ENCODE measurements at places on chromosomes 1 and 21.

DNA sequence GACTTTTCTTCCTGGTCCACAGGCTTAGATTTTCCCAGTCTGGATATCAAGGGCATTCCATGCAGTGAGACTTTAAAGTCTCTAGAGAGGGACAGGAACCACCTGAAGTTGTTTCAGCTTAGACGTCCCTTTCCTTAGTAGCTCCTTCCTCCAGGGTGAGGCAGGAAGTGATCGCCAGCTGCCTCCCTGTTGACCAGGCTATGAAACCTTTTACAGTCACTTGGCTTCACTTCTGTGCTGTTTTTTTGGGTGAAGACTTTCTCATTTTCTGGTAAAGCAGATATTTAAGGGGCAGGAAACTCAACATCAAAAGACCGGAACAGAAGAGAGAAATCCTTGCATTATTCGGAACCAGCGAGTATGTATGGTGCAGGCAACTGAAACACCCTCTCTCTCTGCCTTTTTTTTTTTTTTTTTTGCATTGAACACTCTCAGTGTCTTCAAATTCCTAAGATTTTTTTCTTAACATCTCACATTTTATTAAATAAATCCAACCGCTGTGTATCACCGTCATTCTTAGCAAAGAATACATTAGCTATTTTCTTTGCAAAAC lies 234.6 kb upstream of the IRF2BP2 start:
- H3K27me3 ChIP-seq, result no peaks in the 10 kb centered on the region
- no peaks in the 10 kb centered on the region for H3K4me1 ChIP-seq
- no peak for DNase-seq
- no peak overlapping the region for H3K4me3 ChIP-seq
- no peaks in the 10 kb centered on the region for H3K36me3 ChIP-seq

- peak overlapping the region; percentile 12 for H3K27ac ChIP-seq
- no peak overlapping the region for H3K4me3 ChIP-seq
Measured at GRCh38 chr1:110056776-110057175, 13.7 kb downstream of the ALX3 start.

- no peak overlapping the region for H3K4me3 ChIP-seq
- no peak overlapping the region for H3K27ac ChIP-seq
- H3K27me3 ChIP-seq, result no peaks in the 10 kb centered on the region
- no peaks in the 10 kb centered on the region for H3K36me3 ChIP-seq
- DNase-seq, result no peak
- H3K4me1 ChIP-seq, result no peaks in the 10 kb centered on the region
Measured at GRCh38 chr1:212397171-212397570, 17.5 kb downstream of the PACC1 start.

DNA sequence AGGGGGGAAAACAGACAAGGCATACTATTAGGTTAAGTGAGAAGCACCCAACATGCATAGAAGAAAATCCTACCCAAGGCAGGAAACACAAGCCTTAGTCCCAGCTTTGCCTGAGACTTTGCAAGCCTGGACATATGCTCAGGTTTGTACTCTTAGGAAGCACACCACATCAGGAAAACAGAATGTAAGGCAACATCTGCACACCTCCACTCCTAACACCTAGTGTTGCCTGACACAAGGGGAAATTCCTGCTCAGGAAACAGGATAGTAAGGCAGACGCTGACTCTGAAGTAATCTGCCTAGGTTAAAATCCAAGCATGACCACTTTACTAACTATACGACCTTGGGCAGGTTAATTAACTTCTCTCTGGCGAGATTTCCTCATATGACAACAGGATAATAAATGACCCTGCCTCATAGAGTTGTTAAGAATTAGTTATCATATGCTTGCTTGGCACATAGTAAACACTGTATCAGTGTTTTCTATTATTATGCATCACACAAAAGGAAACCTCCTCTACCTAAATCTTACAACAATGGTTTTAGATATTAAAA lies 119.8 kb downstream of the ZZZ3 start:
- H3K4me1 ChIP-seq, result no peaks in the 10 kb centered on the region
- peaks cover 11% of the 10 kb centered on the region for H3K36me3 ChIP-seq
- H3K27me3 ChIP-seq, result no peaks in the 10 kb centered on the region

- H3K4me3 ChIP-seq, result no peak overlapping the region
- DNase-seq, result peak; percentile 39
- H3K27me3 ChIP-seq, result no peaks in the 10 kb centered on the region
- no peaks in the 10 kb centered on the region for H3K4me1 ChIP-seq
- no peaks in the 10 kb centered on the region for H3K36me3 ChIP-seq
Measured at GRCh38 chr1:179369751-179370341, 4.1 kb downstream of the AXDND1 start.

DNA sequence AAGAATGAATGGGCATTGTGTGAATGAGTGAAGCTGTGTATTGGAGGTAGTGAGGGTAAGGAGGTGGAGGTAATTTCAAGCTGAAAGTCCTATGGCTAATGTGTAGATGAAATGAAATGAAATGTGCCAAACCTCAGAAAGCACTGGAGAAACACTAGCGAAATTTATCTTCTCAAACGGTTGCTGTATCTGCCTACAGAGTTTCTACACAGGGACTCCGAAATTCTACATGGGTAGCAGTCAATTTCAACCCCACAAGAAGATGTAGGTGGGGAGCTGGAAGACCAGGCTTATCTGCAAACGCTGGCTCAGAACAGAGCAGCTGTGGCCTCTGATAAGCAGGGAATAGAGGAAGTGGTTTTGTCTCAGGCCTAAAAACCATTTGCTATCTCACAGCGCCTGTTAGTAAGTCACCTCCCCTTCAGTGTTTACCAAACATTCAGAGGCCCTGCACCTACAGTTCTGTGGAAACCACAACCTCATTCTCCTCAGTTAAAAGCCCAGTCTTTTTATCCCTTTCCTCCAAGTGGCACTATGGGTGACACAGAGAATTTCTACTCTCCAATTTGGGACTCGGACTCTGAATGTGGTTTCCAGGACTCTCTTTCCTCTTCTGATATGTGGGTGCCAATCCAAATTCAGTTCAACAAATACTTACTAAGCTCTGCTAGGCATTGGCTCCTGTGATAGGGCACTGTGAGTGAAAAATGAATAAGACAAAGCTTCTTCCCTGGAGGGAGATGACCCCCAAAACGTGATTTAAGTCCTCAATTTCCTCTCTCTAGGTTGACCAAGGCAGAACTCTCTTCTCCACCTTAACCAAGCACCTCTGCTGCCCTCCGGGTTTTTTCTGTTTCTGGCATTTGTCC lies 17.2 kb upstream of the SLAMF6 start:
- no peaks in the 10 kb centered on the region for H3K4me1 ChIP-seq
- H3K36me3 ChIP-seq, result no peaks in the 10 kb centered on the region
- DNase-seq, result peak; percentile 77
- peak overlapping the region; percentile 89 for H3K27ac ChIP-seq
- H3K27me3 ChIP-seq, result no peaks in the 10 kb centered on the region

DNA sequence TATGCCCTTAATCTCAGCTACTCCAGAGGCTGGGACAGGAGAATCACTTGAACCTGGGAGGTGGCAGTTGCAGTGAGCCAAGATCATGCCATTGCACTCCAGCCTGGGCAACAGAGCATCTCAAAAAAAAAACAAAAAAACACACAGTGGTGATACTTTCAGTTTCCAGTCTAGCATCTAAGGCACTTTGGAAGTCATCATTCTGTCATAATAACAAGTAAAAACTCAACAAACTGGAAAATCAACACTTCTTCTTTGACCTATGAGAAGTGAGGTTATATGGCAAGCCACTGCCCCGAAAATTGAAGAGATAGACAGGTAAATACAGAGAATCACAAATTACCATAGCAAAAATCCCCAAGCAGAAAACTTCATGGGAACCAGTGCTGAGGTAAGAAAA lies 51.9 kb downstream of the IL12RB2 start:
- H3K4me3 ChIP-seq, result no peak overlapping the region
- H3K4me1 ChIP-seq, result no peaks in the 10 kb centered on the region
- DNase-seq, result no peak
- H3K27me3 ChIP-seq, result no peaks in the 10 kb centered on the region

- no peaks in the 10 kb centered on the region for H3K36me3 ChIP-seq
- H3K27me3 ChIP-seq, result no peaks in the 10 kb centered on the region
- no peak overlapping the region for H3K4me3 ChIP-seq
- no peak for DNase-seq
- H3K27ac ChIP-seq, result no peak overlapping the region
Measured at GRCh38 chr1:10721381-10722321, 74.8 kb downstream of the CASZ1 start.

DNA sequence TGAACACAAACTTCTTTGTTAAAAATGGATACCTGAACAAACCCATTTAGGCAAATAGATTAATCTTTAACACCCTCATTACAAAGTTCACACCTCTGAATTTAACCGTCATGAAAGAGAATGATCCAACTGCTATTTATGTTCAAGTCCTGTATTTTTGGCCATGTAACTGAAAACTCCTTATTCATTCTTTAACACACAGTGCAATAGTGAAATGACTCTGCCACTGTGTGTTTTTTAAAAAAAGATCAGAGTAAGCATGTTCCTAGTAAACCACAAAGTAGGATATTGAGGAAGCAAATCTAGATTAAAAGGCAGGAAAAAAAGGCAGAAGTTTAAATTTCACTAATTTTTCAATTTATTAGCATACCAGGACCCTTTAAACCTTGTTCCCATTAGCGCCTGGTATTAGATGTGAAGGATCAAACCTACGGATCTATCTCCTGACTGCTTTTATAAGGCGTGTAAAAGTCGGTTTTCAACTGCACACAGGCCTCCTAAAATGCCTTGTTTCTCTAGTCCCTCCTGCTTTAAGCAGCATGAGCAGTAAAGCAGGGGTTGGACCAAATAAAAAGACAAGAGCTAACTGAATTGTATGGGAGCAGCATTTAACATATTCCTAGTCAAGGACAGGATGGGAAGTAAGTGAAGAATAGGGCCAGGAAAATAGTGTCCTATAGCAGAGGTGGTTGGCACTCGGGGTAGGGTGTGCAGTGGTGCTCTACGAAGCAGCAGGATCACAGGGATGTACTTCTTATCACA lies 33.4 kb downstream of the NUCKS1 start:
- H3K27ac ChIP-seq, result peak overlapping the region; percentile 24
- peaks cover 9% of the 10 kb centered on the region for H3K36me3 ChIP-seq
- no peaks in the 10 kb centered on the region for H3K27me3 ChIP-seq
- no peak overlapping the region for H3K4me3 ChIP-seq
- H3K4me1 ChIP-seq, result peaks cover 4% of the 10 kb centered on the region
- DNase-seq, result no peak

GRCh38 chr1:200184196-200184595 lies 156.7 kb downstream of the NR5A2 start:
- no peak overlapping the region for H3K4me3 ChIP-seq
- H3K4me1 ChIP-seq, result no peaks in the 10 kb centered on the region

DNA sequence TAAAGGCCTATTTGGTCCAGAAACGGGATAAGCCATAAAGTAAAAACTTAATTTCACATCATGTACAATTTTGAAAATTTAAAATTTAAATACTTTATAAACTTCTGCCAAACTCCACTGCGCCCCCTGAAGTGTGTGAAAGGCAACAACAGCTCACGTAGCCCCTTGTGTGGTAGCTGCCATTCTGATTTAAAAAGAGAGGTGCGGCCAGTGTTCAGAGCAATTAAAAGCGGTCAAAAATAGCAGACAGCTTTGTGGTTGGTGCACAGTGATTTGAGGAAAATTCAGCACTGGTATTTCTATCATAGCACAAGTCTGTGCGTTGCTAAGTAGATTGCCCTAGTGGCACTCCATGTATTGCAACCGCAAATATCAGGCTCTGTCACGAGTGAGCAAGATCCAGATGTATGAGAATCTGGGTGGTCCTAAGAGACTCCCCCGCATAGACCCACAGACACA lies 122.5 kb downstream of the ATG4C start:
- H3K4me1 ChIP-seq, result no peaks in the 10 kb centered on the region
- no peak overlapping the region for H3K4me3 ChIP-seq
- no peak overlapping the region for H3K27ac ChIP-seq
- no peaks in the 10 kb centered on the region for H3K36me3 ChIP-seq
- DNase-seq, result no peak
- no peaks in the 10 kb centered on the region for H3K27me3 ChIP-seq

- no peaks in the 10 kb centered on the region for H3K36me3 ChIP-seq
- no peak overlapping the region for H3K27ac ChIP-seq
- H3K4me3 ChIP-seq, result no peak overlapping the region
- H3K27me3 ChIP-seq, result no peaks in the 10 kb centered on the region
Measured at GRCh38 chr1:70818401-70818800, 229.2 kb downstream of the PTGER3 start.

Data from colonic mucosa (tissue), 4 donors.